ENCODE measurements at places on chromosomes 5 and 9.

- no peak for DNase-seq
Observed at GRCh38 chr9:130239741-130240241, 25.8 kb upstream of the HMCN2 start.

DNA sequence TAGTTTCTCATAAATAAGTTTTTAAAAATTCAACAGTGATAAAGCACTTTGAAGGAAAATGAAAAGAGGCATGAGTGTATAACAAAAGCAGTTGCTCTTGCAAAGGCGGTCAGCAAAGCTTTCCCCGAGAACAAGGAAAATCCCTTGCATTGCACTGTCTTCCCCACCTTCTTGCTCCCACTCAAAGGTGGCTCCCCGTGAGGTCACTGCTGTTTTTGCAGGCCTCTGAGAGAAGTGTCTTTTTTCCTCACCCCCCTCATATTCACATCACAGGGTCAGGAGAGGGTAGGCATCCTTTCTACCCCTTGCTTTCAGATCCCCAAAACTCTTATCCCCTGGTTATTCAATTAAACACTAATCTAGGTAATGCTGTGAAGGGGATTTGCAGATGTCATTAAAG lies 15.2 kb upstream of the SLC36A1 start:
- no peak for DNase-seq

DNA sequence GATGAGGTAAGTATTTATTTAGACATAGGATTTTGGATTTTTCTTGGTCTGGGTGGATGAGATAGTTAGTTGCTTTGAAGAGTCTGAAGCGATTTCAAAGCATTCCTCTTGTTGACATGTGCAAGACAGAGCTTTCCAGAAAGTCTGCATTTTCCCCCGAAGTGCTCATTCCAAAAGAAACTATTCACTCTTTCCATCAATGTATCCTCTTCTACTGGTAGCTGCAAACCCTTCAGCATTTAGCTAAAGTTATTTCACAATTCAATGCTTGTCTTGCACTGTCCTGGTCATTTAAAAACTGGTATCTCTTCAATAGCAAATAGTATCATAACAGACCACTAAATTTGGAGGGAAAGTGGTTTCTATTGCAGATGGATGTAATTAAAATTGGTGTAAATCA lies 13.0 kb downstream of the NREP start:
- DNase-seq = no peak

DNA sequence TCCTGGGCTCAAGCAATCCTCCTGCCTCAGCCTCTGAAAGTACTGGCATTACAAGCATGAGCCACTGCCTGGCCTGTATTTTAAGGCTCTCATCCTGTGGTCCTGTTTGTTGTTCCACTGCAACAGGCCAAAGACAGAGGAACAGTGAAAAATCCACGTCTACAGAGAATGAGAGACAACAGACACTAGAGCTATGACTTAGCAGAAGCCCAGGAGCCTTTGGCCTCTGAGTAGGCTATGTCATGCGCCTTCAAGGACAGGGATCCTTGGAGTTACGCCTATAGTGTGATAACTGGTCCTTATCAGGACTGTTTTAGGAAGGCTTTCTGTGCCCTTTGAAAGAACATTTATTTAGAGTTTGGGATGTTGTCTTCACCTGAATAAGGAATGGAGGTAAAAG lies 10.5 kb downstream of the POC5 start:
- no peak for DNase-seq

- DNase-seq = no peak
Observed at GRCh38 chr9:126342621-126343031, 16.0 kb downstream of the MVB12B start.

DNA sequence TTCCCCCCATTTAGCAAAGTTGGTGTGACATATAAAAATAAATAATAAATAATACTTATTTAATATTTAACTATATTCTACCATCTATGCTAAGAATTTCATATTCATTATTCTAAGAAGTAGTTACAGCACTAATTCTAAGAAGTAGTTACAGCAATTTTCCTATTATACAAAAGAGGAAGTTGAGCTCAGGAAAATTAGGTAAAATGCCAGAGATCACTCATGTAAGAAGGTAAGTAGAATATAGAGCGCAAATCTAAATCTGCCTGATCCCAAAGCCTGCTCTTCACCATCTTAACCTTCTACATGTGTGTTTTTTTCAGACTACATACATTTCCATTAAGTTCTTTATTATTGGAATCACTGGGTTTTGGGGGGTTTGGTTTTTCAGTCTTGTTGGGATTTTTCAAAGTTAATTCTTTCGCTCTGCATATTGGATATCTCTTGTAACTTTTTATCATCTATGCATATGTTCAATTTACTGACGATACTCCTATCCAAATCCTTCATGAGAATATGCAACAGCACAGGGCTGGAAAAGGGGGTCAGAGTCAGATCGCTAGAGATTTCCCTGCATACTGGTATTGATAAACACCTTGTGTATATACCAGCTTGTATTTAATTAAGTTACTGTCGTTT lies 852.1 kb downstream of the MAT2B start:
- DNase-seq = no peak

DNA sequence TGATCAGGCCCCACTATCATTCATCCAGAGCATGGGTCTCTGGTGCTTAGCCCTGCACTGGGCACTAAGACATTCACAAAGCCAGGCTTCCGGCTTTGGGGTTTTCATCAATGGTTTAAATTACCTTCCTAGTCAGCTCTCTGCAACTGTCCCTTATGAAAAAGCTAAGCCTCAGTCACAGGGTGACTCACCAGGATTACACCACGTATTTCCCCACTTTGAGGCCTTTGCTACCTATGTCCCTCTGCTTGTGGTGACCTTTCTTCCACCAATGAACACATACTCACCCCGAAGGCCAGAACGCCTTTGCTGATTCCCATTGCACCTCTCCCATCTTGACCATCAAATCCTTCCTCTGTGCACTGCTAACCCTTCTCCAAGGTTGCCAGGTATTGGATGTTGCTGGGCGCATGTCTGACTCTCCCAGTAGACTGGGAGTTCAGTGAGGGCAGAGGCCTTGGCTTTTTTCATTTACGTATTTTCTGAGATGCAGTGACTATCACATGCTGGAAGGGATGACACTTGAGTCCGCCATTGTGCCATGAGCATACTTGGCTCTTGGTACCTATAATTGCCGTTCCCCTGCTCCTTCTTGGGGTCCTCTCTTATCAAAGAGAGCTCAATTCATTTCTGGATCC lies 58.7 kb upstream of the TNFSF8 start:
- DNase-seq = no peak

- DNase-seq = no peak
Observed at GRCh38 chr5:124655921-124656511, 90.4 kb downstream of the ZNF608 start.

GRCh38 chr9:30673132-30673531 lies 1711.3 kb upstream of the ACO1 start:
- no peak for DNase-seq

GRCh38 chr5:109694451-109694891 lies 4.7 kb downstream of the MAN2A1 start:
- no peak for DNase-seq

DNA sequence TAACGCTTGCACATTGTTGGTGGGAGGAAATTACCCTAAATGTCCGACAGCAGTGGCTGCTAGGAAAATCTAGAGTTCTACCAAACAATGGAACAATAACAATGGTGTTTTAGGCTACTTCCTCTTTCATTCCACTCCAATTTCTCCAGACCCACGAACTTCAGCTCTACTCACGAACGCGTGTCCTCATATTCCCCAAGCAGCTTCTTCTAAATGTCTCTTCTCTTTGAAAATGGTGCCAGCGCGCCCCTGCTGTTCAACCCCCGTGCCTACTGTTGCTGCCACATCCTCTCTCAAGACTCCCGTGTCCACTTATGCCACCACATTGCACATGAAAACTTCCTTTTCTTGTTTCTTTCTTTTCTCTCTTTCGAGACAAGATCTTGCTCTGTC lies 25.6 kb downstream of the OR2V2 start:
- DNase-seq = no peak

DNA sequence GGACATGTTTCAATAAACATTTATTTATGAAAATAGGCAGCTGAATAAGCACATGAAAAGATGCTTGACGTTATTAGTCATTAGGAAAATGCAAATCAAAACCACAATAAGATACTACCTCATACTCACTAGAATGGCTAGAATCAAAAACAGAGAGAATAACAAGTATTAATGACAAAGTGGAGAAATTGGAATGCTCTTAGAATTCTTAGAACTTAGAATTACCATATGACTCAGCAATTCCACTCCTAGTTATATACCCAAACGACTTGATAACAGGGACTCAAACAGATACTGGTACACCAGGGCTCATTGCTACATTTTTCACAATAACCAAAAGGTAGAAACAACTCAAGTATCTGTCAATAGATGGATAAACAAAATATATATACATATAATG lies 15.1 kb upstream of the TRIM36 start:
- DNase-seq = no peak

DNA sequence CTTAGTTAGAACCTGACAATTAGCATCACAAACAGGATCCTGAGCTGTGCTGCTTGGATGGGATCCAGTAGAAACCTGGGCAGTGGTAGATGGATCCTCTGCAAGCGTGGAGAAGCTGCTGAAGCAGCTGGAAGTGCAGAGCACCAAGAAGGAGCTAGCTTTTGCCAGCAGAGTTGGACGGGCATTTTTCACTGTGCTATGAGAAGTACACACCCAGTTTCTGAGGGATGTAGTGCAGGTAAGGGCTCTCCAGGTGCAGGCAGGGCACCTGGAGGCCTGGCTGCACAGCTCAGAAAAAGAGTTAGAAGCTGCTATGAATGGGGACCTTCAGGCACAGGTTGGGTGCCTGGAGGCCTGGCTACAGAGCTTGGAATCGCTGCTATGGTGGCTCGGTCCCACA lies 623.9 kb upstream of the NUDT12 start:
- no peak for DNase-seq

- no peak for DNase-seq
Observed at GRCh38 chr9:81259896-81260295, 429.5 kb downstream of the TLE1 start.

DNA sequence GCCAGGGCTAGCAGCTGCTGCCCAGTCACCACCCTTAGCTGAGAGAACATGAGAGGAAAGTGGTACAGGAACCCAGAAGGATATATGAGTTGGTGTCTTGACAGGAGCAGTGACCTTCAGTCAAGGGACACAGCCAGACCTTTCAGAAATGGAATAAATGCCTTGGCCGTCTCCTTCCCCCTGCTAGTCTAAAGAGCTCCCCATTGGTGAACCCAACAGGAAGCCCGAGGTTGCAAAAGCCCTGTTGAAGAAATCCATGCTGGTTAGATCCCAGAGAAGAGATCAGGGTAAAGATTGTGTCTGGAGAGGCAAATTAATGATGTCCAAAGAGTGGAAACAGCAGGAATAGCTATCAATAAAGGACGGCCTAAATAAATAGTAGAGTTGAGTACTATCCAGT lies 244.5 kb downstream of the NR3C1 start:
- no peak for DNase-seq

DNA sequence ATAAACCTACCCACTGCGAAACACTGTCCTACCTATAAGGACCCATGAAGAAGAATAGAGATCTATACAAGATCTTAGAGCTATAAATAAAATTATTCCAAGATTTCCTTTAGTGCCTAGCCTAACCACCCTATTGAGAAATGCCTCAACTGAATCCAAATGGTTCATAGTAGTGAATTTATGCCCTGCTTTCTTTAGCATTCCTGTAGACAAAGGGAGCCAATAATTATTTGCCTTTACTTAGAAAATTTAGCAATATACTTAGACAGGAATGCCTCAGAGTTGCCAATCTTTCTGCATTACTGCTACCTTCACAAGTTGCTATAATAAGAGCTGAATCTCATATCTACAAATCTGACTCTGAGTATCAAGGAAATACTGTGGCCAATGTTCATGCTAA lies 62.6 kb downstream of the PUM3 start:
- DNase-seq = no peak

DNA sequence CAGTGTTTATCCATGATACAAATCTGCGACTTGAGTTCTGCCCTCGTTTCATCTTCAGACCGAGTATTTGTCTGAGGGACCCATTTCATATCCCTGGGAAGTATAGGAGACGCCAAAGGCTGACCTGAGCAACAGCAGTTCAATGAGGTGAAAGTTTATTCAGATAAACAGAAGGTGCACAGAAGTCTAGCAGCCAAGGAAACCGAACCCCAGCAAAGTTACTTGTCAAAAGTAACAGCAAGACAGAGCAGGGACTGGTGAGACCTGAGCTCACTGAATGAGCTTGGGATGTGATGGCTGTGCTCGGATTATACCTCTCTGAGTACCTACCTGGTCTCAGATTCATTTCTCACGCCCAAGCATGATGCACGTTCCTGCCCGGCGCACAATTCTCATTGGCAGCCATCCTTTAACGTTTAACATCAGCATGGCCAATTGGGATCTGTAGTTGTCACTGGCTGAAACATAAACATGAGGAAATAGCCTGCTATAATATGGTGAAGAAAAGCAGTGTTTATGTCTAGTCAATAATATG lies 599 bp downstream of the LYRM7 start:
- DNase-seq = no peak

- DNase-seq = no peak
Observed at GRCh38 chr5:15483351-15484097, 16.5 kb upstream of the FBXL7 start.

DNA sequence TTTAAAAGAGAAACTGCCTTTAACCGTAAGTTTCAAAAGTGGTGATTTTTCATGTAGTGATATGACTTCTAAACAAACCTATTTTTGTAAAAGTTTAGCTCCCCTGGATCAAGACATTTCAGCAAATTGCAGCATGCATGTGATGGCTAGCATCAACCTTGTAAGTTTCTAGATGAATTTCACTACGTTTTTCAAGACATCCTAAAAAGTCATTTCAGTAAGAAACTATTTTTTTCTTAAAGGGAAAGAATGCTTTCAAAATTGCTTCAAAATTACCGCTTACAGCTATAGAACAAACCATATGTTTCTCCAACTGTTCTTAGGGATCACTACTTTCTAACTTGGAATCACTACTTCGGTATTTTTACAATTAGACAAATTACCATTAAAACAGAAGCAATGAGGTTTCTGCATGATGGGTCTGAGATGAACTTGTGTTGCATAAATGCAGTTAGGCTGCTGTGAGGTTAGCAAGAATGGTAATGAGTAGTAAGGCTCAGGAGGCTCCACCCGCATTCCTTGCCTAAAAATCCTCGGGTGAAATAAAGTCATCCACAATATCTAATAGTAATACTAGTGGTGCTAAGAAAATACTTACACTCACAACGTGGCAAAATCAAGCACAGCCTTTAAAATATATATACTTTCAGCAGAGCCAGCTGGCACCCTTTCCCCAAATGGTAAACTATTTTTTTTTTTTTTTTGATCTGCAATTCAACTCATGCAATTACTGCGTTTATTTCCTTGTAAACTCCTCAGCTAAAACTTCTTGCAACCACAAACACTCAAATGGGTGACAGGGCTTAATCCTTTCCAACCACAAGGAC lies 53.8 kb downstream of the CDC14B start:
- no peak for DNase-seq

GRCh38 chr5:178241231-178241663 lies 8.6 kb upstream of the PHYKPL start:
- DNase-seq = no peak

GRCh38 chr9:131410044-131410491 lies 16.2 kb downstream of the PRRC2B start:
- no peak for DNase-seq

GRCh38 chr9:127165116-127165515 lies 42.7 kb upstream of the ANGPTL2 start:
- no peak for DNase-seq
